ENCODE measurements at places on chromosomes 2 and 18. TPM values are rescaled to one million over a fixed set of nuclear protein-coding genes. Genes with fewer than 3 reads are reported as not detected.

Gene CRACDL
- 2.3 TPM for total RNA-seq

Gene ARHGAP15
- not detected for total RNA-seq

Gene GNLY
- not detected for total RNA-seq

Gene SPATA3
- total RNA-seq = not detected

Gene POLR1B
- total RNA-seq = 25.8 TPM

Gene RNF152
- total RNA-seq = not detected

Gene KCNE4
- total RNA-seq = 0.65 TPM

Data from A549 treated with ZK216348 at 1 μM for 4 hours (cell line).